ENCODE measurements at places on chromosomes 5 and 9.

DNA sequence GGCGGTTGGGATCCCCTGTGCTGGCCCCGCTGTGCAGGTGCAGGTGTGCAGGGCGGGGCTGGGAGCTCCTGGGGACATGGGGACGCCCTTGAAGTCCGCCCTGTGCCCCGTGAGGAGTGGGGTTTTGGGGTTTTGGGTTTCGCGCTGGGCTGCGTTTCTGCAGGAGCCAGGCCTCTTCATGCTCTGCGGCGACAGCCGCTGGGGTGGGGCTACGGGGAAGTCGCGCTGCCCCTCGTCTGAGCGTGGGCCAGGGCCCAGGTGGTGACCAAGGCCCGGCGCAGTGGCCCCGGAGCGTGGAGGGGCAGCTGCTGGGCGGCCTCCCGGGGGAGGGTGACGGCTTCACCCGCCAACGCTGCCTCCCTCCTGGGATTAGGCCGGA, 47.8 kb upstream of the IRX4 start:
- DNase-seq: no peak

GRCh38 chr5:170585273-170585948, 81.6 kb downstream of the KCNIP1 start:
- no peak for DNase-seq

- no peak for DNase-seq
These were observed 113.1 kb upstream of the ACOT12 start for GRCh38 chr5:81506900-81507588.

GRCh38 chr5:27502236-27502635, 463.9 kb upstream of the CDH9 start:
- DNase-seq: no peak

DNA sequence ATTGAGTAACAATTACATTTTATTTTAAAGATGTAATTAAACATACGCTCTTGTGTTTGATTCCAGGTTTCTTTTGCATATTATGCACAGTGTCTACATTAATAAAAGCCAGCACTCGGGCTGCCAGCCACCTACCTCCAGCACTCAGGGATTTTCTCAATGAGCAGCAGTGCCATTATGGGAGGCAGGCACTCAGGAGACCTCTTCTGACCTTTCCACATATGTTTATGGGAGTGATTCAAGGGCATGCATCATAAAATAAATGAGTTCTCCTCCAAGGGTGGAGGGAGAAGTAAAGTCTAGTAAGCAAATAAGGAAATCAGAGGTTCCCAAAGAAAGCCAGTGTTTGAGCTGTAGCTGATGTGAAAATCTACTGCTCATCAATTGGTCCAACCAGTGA, 119.8 kb upstream of the IRX2 start:
- no peak for DNase-seq

DNA sequence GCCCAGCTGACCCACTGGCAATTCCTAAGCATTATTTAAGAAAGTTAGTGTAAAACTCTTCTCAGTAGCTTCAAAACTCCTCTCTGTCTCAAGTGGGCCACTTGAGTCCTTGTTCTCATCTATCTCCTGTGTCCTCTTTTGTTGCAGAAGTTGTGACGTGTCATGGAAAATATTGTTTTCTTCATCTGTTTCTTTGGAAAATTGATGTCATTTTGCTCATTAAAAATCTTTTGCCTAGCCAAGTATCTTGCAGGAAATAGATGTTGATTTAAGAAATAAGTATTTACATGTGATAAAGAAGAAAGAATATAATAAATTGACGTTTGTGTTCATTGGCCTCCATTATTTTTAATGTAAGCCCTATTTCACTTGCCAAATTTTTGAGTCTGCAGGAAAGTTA, 1158.4 kb upstream of the SEMA6A start:
- DNase-seq: no peak

GRCh38 chr5:60382716-60383115, 317.2 kb downstream of the DEPDC1B start:
- no peak for DNase-seq

DNA sequence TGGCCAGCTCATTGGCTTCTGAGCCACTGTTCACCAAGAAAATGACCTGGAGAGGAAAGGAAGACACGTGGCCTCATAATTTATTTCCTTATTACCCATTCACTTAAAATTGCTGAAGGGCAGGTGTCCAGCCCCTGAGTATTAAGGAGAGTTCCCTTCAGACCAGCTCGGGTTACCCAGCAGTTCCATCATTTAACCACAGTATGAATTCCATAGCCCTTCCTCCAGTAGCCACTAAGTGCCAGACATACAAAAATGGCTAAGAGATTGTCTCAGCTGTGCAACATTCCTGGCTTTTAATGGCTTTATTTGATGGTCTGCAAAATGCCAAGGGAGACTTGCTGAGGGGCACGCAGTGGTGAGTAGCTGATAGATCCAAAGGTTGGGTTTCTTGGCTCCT, 12.5 kb downstream of the AGXT2 start:
- DNase-seq: no peak

DNA sequence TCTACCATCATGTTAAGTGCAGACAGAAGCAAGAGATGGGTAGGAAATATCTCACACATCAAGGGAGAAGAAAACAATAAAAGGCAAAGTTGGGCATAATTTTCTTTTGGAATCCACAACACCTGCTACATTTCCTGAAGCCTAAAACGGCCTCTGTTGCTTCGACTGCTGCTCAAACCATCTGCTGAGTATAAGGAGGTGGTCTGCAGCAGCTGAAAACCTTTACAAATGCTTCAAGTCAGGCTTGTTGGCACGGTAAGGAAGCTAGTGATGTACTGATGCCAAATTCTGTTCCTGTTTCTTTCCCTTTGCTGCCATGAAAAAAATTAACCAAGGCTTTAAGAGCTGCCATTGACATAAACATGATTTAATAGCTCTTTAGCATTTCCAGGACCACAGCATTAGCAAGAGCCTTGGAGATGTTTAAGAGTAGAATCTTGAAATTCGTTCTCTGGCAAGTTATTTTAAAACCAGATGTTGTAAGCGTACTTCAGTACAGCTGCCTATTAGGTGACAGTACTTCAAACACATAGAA, 75.6 kb downstream of the DMRTA1 start:
- DNase-seq: no peak

DNA sequence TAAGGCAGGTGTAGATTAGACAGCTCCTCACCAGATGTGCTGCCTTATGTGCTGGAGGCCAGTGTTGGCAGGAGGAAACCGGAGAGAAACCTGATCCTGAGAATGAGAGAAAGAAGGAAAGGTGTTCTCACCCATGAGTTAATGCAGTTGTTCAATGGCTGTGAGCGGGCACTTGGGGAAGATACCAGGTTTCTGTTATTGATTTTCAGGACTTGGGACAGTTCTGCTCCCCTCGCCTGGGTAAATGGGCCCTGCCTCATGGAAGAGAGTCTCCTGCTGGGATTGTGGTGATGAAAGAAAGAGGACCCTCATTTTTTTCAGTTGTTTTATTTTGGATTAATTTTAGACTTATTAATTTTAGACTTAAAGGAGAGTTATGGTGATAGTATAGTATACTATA, 59.5 kb downstream of the EGFLAM start:
- DNase-seq: no peak

GRCh38 chr9:125785248-125785751, 38.1 kb downstream of the PBX3 start:
- peak; percentile 4 for DNase-seq

- DNase-seq: no peak
These were observed 1.7 kb downstream of the ENDOG start for GRCh38 chr9:128819716-128820664.

- no peak for DNase-seq
These were observed 200.7 kb downstream of the AOPEP start for GRCh38 chr9:94927048-94927761.

DNA sequence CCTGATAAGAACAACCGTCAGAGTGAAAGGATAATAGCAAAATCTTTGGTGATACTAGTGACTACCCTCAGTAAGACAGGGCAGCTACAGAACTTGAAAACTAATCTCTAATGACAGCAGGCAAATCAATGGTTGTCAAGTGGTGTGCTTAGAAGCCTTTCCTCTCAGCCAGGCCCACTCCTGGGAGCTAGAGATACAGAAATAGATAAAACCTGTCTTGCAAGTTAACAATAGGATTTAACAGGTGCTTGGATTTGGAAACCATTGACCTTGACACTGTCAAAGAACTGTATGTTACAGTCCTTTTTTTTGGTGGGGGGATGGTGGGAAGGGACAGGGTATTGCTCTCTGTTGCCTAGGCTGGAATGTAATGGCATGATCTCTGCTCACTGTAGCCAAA, 118.6 kb downstream of the BASP1 start:
- no peak for DNase-seq

DNA sequence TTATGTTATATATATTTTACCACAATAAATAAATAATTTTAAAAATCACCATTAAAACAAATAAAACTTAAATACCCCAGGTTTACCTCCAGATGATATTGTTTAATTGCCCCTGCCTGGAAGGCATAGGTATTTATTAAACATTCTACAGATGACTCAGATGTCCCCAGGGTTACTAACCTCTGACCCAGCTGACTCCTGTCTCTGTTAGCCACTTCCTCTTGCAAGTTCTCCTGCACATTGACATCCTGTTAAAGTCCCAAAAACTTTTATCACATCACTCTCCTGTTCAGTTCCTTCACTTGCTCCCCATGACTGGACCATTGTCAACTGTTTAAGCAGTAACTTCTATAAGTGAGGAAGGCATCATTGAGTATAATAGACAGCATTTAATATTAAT, 37.0 kb upstream of the RAB3C start:
- DNase-seq: no peak

DNA sequence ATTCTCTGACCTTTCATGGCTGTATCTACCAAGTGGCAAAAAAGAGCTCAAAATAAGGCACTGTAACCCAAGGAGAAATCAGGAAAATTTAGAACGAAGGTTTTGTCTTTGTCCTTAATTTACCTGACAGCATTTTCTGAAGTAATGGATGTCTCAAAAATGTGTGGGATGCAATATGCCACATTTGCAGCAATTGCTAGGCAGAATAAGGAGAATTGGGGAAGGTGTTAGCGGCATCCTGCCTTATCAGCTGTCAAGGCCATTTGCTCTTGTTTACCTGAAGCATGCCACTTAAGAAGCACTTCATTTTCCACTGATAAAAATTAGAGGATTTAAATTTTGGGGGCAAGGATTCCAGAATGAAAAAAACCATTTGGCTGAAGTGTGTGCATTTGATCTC, 39.0 kb downstream of the PDE8B start:
- no peak for DNase-seq

GRCh38 chr5:16957304-16958196, 21.5 kb upstream of the MYO10 start:
- no peak for DNase-seq

DNA sequence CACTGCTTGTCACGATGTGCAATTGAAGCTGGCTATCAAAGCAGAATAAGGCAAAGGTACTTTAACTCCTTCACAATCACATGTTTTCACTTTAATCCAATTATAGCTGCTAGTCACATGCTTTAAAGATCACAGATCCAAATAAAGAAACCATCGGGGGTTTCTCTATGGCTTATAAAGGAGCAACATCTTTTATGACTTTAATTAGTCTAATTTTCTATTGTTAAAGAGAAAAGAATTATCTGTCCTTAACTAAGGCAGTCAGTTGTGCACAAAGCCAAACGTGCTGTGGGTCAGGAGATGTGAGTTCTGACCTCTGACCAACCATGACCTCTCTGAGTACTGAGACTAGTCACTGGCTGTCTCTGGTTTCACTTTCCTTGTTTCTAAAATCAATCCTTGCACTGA, 561.1 kb downstream of the RAB3C start:
- DNase-seq: no peak

GRCh38 chr5:61231813-61232212, 69.5 kb upstream of the SMIM15 start:
- DNase-seq: no peak

GRCh38 chr5:57494104-57495098, 11.8 kb upstream of the ACTBL2 start:
- peak; percentile 41 for DNase-seq

DNA sequence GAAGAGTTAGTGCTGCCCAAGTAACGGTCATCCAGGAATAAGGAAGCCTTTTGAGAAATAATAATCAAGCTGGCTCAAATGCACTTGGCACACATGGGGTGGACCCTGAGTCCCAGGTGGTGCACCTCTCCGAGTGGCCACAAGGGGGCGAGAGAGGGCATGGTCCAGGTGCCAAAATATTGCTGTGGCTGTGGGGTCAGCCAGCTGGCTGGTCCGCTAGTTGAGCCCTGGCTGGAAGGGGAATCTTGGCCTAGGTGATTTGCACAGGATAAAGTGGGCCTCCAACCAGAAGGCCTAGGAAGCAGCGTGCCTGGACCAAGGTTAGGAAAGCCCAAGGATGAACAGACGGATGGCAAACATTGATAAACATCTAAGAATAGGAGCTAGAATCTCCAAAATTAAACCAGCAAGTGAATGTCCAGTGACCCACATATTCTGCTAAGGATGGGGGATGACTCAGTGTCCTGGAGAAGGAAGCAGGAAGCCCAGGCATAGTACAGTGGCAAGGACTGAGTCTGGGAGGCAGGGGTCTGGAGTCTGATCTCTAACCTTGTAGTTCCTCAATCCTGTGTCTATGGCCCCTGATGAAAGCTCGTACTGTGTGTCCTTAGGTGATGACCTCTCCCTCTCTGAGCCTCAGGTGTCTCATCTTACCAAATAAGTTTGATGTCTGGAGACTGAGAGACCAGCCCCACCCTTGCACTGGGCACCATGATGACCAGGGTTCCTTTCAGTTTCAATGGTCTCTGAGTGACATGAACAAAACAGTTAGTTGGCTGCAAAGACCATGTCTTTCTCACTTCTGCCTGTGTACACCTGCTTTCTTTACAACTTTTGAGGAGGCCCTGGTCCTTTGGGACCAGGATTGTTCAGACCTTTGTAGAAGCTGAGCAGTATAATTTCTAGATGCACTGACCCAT, 19.2 kb upstream of the SHB start:
- peak; percentile 49 for DNase-seq

GRCh38 chr5:148739524-148739923, 85.2 kb upstream of the HTR4 start:
- DNase-seq: no peak

GRCh38 chr5:171840711-171841522, 55.3 kb downstream of the SMIM23 start:
- DNase-seq: no peak

GRCh38 chr5:10595672-10596309, 31.9 kb downstream of the ANKRD33B start:
- DNase-seq: peak; percentile 26

DNA sequence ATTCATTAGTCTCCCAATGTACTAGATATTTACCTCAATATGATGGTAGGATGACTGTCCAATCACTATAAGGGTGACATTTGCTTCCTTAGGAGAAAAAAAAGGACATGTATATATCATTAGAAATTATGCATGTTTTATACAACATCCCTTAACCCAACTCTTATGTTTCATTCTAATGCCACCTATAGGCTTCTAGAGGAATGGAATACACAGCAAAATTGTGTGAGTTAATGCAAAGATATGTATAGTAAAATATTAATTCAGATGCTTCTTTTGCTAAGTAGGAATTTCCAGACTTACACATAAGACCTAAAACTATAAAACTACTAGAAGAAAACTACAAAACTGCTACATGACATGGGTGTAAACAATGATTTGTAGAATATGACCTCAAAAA, 3.5 kb downstream of the PRXL2C start:
- no peak for DNase-seq

DNA sequence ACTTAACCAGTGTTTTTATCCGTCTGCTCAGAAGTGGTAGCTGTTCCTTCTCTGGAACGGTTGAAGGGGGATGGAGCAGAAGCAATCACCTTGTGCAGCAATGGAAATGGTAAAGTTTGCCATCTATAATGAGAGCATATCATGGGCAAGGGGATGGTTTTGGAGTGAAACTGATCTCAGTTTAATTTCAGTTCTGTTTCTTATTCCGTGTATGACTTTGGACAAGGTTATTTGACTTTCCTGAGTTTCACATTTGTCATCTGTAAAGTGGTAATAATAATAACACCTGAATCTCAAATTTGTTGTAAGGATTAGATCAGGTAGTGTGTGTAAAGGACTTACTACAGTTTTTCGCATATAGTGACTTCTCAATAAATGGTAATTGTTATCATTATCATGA, 106.1 kb downstream of the PCSK1 start:
- DNase-seq: no peak

Data from stimulated activated CD4-positive, alpha-beta T cell treated with anti-CD3 and anti-CD28 coated beads, TNF-alpha, amount 100 ng/mL, for 48 hours (primary cell).